ENCODE measurements at places on chromosomes 4 and X.

DNA sequence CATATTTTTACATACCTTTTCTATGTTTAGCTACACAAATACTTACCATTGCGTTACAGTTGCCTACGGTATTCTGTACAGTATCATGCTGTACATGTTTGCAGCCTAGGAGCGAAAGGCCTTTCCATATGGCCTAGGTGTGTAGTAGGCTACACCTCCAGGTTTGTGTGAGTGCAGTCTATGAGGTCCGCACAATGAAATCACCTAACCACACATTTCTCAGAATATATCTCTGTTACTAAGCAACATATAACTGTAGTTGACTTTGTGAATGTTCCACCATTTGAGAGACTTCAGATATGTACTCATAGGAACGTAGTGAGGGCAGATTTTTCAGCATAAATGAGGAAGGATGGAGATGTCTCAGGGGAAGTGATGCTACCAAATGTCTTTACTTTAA lies 62.6 kb downstream of the WWC2 start:
- no peak for DNase-seq

DNA sequence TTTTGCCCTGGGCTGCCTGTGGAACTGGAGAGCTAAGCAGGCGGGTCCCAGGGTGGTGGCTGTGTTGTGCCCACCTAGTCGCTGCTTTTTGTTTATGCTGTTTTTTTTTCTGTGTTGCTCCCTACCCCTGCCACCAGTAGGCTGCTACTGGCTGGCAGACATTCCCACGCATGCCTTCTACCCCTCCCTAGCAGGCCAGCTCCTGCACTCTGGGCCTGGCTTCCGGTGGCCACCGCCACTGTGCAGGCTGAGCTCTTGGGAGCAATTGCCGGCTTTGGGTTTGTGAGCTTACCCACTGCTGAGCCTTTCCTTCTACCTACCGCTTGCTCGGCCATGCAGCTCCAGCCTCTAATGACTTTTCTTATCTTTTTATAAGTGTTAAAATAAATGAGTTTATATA lies 57.6 kb downstream of the RBM46 start:
- no peak for DNase-seq

GRCh38 chr4:178339769-178340168 lies 897.5 kb upstream of the AGA start:
- no peak for DNase-seq

DNA sequence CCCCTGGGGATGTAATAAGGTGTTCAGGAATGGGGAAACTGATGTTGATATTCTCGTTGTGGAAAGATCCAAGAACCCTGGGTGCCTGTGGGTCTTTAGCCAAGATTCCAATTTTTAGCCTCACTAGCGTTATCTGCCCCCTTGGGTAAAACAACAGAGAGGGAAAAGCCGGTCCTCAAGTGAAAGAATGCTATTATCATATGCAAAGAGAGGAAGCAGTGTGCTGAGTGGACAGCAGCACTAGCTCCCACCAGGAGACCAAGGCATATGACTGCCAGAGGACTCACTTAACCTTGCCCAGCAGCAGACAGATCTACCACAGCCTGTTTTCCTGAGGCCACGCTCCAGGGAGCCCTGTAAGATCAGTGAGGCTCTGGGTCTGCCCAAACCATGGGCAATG lies 257.9 kb upstream of the CPEB2 start:
- DNase-seq: no peak

DNA sequence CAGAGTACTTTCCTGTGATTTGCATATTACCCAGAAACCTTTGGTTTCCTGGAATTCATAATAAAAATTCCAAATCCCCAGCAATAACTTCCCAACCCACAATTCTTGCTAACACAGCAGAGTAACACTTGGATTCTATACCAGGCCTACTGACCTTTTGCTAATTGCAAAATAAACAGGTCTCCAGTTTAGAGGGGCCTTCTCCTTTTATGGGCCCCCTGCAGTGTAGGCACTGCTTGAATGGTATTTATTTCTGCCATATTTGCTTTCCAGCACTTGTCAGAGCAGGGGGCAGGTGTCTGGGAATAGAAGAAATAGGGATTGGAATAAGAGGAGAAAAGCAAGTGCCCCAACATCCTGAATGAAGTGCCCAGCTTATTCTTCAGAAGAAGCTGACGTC lies 25.3 kb upstream of the GPC3 start:
- DNase-seq: no peak

GRCh38 chr4:108881190-108881589 lies 118.3 kb upstream of the ETNPPL start:
- no peak for DNase-seq

- no peak for DNase-seq
Measured at GRCh38 chr4:126180642-126181041, 865.9 kb downstream of the FAT4 start.

- DNase-seq: peak; percentile 66
Measured at GRCh38 chr4:42673082-42673425, 16.1 kb upstream of the ATP8A1 start.

GRCh38 chr4:75779105-75779757 lies 54.9 kb downstream of the USO1 start:
- DNase-seq: no peak

DNA sequence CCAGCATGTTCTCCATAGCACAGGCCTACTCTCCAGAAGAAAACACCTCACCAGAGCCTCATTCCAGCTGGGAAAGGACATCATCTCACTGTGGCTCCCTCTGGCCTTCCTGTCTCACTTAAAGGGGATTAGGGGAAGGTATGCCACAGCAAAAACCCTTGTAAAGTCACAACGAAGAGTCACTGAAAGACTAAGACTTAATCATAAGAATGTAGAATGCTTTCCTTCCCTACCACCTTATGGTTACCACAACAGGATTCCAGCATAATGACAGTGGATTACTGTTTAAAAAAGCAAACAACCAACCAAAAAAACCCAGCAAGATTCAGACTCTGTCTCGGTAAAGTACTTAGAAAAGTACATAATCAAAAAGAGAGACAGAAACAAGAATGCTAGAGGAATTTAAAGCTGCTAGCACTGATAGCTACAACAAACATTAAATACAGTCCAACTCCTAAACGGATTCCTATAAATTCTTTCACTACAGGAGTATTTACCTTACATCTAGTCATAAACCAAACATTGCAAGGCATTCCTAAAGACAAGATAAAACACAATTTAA lies 75.1 kb downstream of the BANK1 start:
- DNase-seq: no peak

DNA sequence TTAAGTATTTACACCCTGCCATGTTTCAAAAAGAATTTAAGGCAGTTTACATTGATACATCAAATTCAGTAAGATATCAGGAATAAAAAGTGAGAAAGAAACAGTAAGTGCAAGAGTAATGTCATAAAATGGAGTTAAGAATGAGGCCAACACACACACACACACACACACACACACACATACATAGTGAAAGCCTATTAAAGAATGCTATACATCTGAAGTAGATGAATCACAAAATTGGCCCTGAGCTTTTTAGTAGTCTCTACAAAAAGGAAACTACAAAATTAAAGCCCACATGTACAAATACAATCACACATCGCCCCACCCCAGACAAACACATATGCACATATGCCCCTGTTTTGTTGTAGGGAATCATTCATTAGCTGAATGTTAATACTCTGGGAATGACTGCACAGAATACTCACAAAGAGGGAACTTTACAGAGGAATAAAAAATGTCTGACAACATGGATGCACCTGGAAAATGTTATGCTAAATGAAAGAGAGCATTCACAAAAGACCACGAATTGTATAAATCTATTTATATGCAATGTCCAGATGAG lies 428.8 kb downstream of the IL15 start:
- DNase-seq: no peak

DNA sequence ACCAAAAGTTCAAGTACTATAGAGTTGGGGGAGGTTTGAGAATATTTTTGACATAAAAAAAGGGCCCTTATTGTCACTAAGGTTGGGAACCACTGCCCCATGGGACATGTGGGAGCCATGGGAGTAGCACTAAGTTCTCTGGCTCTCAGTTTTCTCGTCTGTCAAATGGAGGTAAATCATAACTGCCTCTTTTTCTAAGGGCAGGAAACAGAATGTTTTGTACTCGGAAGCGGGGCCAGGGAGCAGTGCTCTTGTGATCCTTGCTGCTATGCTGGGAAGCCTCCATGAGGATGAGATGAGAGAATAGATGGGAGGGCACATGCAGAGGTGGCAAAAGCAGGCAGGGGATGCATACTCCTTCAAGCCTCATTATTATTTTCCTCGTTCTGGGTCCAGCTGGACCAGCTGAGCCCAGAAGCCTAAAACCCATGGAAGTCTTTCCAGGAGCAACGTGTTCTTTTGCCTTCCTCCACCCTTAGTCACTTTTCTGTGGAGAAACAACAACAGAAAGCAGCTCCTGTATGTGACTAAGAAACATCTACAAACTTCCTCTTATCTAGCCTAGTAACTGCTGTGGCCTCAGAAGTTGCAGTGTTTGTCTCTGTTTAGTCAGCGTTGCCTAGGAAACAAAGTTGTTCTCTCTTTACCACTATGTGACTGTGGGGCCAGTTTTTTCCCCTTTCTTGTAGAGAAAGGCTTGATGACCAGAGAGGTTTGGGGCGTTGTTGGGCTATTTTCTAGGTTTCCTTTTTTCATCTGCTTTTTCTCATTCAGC lies 64.8 kb downstream of the TSC22D3 start:
- no peak for DNase-seq

DNA sequence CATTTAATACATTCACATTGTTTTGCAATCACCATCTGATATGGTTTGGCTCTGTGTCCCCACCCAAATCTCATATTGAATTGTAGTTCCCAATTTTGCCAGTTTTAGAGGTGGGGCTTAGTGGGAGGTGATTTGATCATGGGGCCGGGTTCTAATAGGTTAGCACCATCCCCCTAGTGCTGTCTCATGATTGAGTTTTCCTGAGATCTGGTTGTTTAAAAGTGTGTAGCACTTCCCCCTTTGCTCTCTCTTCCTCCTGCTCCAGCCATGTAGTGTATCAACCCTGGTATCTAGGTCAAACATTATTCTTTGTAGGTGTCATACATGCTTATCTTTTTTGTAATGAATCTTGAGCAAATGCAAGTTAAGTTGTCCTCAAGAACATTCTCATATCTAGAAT lies 83.3 kb upstream of the KIT start:
- no peak for DNase-seq

DNA sequence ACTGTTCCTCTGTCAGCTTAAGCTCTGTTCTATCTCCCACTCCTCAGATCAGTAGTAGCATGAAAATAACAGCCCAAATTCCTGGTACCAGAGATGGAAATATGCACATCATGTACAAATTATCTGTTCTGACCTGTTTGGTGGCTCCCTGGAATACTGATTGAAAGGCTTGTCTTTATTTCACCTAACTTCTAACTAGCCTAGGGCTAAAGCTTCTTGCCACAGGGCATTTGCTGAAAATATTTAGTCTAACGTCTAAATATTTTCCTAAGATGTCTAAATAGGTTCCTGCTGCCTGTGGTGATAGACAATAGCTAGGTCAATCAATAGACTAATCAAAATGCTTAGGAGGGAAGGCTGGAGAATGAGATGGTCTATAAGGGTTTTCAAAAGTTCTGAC lies 12.9 kb upstream of the PRMT9 start:
- DNase-seq: no peak

DNA sequence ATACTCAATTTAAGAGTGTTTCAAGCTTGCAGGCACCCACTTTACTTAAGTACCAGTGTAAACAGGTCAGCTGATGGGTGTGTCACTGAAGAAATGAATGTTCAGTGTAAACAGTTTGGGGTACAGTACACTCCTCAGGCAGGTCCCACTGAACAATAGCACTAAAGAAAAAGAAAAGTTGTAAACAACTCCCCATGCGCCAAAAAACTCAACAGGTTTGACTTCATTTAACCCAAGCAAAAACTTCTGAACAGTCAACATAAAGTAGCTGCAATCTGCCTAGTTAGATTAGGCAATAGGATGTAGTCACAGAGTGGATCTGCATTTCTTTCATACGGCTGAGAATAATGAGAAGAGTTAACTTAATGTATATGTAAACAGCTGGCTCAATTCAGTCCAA lies 93.2 kb downstream of the FAM13A start:
- DNase-seq: no peak

- DNase-seq: peak; percentile 86
Measured at GRCh38 chr4:52869196-52869595, 7.1 kb downstream of the RASL11B start.

DNA sequence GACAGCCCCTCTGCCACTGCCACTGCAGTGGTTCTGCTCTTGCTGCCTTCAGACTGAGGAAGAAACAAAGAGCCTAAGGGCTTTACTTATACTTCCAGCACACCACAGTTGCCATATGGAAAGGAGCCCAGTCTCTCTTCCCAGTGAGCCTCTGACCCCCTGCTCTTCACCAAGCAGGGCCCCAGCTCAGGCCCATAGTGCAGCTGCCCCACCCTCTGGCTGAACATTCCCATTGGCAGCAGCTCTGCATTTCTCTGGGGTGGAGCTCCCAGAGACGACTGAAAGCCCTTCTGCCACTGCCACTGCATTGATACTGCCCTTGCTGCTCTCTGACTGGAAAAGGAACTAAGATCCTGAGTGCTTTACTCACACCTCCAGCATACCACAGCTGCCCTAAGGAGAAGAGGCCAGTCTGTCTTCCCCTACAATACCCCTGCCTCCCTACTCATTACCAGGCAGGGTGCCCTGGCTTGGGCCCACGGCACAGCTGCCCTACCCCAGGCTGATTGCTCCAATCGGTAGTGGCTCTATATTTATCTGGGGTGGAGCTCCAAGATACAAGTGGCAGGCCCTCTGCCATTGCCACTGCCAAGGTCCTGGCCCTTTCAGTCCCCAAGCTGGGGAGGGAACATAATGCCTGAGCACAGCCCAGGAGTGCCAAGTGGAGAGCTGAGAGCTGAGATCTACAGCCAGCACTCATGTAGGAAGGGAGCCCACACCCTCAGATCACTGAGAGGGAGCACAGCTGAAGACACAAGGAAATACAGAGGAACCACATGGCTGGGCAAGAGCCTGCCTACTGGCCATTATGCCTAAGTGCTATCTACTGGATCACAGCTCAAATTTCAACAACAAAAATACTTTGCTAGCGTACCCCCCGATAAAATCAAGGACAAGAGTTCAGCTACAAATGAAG lies 36.0 kb downstream of the AWAT2 start:
- no peak for DNase-seq

GRCh38 chrX:28312965-28313364 lies 274.3 kb upstream of the IL1RAPL1 start:
- no peak for DNase-seq

GRCh38 chr4:83323136-83323535 lies 11.5 kb downstream of the HPSE start:
- no peak for DNase-seq

DNA sequence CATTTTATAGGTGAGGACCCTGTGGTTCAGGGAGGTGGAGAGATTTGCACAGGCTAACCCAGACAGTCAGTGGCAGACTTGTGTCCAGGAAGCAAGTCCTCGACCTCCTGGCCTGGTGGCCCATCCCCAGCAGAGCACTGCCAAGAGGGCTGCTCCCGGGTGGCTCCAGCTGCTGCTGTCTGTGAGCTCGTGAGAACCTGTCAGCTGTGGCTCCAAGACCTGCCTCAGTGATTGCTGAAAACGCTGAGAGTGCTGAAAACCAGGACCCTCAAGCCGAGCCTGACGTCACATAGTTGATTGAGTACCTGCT lies 74.2 kb downstream of the RTL9 start:
- DNase-seq: no peak

Measured in aorta (tissue), 5 donors.